ENCODE measurements at places on chromosomes 6 and 20.

DNA sequence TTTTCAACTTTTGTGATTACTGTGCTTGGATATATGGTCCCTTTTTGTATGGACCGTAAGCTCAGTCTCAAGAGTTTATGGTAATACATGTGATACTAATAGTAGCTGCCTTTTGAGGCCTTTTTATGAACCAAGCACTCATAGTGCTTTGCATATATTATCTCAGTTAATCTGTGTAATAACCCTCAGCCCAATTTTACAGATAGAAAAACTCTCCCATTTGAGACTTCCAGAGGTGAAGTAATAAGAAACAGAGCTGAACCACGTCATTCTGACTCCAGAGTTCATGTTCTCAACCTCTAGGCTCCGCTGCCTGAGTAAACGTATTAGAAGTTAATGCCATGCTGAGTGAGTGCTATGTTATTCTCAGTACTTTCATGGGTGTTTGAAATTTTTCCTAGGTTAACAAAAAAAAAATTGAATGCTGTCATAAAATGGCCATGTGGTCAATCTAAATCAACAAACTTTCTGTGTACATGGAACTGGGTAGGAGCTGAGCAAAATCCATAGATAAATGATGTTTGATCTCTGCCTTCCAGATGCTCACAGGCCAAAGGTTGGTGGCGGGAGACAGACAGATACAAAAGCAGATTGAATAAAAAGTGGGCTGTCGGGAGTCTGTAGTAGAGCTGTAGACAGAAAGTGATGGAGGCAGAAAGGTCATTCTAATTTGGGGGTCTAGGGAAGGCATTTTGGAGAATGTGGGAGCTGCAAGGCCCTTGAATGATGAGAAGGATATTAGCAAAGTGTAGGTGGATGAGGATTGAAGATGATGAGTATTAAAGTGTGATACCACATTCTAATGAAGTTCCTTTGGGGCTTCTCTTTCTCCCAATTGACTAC is 22.6 kb upstream of the ELOVL2 start:
- no peak for DNase-seq

- DNase-seq: no peak
Observed at GRCh38 chr6:144285798-144286502, 815 bp downstream of the UTRN start.

GRCh38 chr6:137241481-137242038 is 22.4 kb upstream of the IFNGR1 start:
- no peak for DNase-seq

- no peak for DNase-seq
Observed at GRCh38 chr20:2023151-2023550, 29.3 kb upstream of the PDYN start.

DNA sequence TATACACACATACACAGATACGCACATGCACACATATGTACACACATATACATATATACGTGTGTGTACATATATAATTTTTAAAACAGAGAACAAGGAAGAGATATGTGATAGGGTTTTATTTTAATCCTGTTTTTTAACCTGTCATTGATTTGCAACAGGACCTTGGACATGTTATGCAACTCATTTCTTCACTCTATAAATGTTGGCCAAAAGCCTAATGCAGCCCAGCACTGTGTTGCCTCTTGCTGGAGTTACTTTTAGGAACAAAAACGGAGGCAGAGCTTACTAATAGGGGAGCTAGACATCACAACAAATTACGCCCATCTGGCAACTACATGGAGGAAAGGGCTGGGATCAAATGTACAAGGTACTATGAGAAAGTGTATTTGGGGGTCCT is 179.9 kb upstream of the TAB2 start:
- DNase-seq: no peak

- DNase-seq: no peak
Observed at GRCh38 chr20:19926591-19926990, 90.6 kb upstream of the NAA20 start.

DNA sequence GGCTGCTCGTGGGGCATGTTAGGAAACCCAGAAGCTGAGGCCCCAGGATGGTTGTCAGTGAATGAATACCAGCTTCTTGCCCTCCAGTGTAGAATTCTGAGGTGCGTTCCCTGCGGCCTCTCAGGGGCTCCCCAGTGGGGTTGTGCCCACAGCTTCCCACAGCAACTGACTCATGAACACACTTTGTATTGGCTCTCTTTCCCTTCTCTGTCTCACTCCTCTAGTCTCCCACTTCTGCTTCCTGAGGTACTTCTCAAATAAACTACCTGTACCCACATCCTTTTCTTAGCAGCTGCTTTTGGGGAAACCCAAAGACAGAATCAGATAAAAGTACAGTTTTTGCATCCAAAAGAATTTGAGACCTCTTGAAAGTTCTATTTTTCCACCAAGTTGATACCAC is 107.7 kb upstream of the JAG1 start:
- no peak for DNase-seq

- DNase-seq: no peak
Observed at GRCh38 chr6:47307362-47308197, 2.1 kb downstream of the TNFRSF21 start.

DNA sequence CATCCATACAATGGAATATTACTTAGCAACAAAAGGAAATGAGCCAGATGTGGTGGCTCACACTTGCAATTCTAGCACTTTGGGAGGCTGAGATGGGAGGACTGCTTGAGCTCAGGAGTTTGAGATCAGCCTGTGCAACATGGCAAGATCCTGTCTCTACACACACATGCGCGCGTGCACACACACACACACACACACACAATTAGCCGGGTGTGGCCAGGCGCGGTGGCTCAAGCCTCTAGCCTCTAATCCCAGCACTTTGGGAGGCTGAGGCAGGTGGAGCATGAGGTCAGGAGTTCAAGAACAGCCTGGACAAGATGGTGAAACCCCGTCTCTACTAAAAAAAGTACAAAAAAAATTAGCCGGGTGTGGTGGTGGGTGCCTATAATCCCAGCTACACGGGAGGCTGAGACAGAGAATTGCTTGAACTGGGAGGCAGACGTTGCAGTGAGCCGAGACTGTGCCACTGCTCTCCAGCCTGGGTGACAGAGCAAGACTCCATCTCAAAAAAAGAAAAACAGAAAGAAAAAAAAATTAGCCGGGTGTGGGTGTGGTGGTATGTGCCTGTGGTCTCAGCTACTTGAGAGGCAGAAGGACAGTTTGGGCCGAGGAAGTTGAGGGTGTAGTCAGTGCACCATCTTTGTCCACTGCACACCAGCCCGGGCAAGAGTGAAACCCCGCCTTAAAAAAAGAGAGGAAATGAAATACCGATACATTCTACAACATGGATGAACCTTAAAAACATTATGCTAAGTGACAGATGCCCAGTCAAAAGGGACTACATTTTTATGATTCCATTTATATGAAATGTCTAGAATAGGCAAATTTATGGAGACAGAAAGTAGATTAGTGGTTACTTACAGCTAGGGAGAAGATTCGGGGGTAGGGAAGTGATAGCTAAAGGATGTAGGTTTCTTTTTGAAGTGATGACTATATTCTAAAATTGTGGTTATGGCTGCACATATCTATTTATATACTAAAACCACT is 52.5 kb downstream of the RBL1 start:
- no peak for DNase-seq

- DNase-seq: no peak
Observed at GRCh38 chr6:75024828-75025227, 181.0 kb downstream of the COL12A1 start.

DNA sequence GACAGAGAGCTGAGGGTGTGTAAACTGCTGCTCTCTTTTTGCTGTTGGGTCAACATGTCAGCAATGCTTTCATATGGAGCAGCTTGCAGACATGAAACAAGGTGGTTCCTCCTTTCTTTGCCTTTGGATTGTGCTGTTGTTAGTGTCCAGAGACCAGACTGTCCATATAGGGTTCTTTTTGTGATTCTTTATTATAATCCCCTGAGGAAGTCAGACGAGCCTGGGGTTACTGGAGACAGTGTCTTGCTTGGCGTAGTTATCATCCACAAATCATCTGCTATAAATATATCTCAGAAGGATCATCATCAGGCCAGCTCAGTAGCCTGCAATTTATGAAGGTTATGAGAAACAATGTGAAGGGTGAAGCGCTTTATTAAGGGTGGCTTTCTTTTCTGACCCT is 2.3 kb upstream of the ADGRB3 start:
- DNase-seq: no peak

GRCh38 chr6:29702519-29703103 is 20.6 kb upstream of the HLA-F start:
- no peak for DNase-seq

- no peak for DNase-seq
Observed at GRCh38 chr6:147205690-147206600, 1.7 kb downstream of the STXBP5 start.

- DNase-seq: no peak
Observed at GRCh38 chr6:3516092-3516491, 59.2 kb upstream of the SLC22A23 start.

GRCh38 chr6:156942266-156942665 is 165.1 kb downstream of the ARID1B start:
- no peak for DNase-seq

DNA sequence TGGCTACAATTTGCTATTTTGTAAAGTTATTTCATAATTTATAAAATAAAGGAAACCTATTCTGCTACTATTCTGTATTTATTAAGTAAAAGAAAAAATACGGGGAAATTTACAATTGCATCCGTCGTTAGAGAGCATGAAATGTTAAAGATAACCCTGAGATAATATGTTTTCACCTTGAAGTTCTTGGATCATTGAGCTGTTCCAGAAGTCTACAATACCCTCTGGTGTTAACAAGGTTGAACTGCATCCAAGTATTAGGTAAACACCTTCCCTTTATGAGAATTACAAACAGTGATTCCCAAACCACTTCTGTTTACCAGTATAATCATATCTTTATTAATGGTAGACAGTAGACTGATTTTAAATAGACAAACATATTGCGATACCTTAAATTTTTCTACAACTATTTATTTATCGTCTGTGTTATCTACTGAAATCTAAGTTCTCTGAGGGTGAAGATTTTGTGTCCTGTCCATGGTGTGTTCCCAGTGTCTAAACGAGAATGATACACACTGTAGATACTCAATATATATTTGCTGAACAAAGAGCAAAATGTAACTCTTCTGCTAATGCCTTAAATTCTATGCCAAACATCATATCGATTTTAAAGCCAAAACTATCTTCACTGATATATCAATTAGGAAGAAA is 28.2 kb downstream of the TBC1D32 start:
- no peak for DNase-seq

DNA sequence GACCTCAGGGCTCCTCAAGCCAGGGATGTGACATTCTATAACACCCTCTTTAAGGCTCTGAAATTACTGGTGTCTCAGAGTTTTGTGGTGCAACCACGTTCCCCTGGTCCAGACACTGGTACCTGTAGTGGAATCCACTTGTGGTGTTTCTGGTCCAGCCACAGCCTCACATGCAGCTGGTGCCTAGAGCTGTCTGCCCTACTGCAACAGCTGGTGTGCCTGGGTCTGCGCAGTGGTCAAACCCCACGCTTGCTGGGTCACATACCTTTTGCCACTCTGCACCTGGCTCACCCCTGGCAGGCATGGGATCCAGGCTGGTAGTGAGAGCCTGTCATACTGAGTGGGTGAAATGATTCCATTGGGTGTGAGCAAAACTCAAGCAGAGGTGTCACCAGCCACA is 1230.2 kb upstream of the EYS start:
- DNase-seq: no peak

DNA sequence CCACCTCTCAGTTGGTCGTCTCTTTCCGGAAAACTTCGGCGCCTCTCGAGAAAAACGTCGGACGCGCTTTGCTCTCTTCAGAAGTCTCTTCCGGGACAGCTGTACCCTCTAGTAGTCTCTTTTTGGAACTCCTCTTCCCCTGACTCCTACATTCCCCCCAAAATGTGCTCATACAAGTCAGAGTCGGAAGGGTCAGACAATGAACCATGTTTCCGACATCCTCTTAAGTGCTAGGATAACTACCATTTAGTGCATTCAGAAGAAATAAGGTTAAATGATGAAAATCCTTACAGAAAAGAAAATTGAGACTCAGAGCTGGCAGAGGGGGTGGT is 476 bp upstream of the TP53RK start:
- no peak for DNase-seq

DNA sequence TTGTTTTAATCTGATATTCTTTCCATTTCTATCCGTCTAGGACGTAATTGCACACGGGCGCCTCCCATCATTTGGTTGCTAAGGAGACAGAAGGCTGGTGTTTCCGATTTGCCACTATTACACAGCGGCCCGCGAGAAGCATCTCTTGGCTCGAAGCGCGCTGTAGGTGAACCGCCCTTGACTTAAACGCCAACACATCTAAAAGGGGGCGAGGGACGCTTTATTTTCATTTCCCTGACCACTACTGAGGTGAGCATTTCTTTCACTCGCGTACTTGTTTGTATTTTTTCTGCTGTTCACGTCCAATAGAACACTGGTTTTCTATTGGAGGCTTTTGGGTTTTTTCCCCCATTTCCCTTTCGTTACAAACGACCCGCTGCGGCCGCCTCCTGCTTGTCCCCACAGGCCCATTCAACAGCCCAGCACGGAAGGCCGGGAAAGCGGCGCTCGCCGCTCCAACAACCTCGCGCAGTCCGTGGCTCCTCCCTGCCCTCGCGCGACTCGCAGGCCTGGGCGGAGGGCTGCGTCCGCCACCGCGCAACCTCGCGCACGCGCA is 505 bp upstream of the WRNIP1 start:
- DNase-seq: peak; percentile 71

- no peak for DNase-seq
Observed at GRCh38 chr20:31707994-31708735, 14.5 kb downstream of the BCL2L1 start.

DNA sequence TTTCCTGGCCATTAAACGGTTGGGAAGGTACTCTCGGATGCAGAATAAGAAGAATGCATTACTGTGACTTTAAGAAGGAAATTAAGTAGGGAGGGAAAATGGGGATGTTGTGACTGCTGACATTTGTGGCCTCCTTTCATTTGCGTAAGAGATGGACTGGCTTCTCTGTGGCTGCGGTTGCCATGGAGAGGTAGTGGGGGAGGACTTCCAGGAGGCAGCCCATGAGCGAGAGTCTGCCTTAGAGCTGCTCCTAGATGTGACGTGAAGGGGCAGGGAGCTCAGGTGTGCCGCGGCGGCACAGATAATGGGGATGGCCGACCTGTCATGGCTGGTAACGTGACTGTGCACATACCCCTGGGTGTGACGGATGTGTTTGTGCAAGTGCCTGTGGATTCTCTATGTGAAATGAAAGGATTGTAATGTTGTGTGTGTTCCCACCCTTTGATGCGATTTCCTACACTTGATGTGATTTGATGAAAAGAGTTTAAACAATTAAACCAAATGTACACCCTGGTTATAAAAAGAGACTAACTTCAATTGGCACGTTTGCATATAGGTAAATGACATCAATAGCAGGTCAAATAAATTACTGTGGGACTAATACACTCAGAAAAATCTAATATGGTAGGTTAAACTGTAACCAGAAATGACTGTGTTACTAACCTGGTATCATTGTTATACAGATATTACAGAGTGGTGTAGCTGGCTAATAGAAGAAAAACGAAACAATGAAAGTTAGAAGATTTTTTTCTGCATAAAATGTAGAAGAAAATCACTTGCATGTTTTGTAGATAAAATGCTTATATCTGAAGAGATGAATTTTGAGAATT is 48.9 kb downstream of the HIVEP1 start:
- DNase-seq: no peak

DNA sequence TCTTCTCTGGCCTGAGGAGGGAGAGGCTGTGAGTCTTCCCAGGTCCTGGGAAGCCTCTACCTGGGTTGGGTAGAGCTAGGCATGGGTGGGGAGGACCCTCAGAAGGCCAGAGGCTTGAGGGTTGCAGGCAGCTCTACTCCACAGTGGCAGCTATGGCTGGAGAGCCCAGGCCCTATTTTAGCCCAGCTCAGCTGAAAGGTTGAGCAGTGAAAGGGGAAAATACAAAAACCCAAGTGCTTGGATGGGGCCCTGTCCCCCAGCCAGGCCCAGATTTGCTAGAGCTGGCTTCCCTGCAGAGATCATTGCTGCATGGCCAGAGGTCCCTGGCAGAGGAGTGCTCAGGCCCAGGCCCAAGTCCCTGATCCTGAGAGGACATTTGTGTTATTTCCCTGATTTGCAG is 45.7 kb downstream of the SUN5 start:
- DNase-seq: no peak
